T-helper 1 cell (primary cell): ENCODE measurements at places on chromosomes 3 and 15.

DNA sequence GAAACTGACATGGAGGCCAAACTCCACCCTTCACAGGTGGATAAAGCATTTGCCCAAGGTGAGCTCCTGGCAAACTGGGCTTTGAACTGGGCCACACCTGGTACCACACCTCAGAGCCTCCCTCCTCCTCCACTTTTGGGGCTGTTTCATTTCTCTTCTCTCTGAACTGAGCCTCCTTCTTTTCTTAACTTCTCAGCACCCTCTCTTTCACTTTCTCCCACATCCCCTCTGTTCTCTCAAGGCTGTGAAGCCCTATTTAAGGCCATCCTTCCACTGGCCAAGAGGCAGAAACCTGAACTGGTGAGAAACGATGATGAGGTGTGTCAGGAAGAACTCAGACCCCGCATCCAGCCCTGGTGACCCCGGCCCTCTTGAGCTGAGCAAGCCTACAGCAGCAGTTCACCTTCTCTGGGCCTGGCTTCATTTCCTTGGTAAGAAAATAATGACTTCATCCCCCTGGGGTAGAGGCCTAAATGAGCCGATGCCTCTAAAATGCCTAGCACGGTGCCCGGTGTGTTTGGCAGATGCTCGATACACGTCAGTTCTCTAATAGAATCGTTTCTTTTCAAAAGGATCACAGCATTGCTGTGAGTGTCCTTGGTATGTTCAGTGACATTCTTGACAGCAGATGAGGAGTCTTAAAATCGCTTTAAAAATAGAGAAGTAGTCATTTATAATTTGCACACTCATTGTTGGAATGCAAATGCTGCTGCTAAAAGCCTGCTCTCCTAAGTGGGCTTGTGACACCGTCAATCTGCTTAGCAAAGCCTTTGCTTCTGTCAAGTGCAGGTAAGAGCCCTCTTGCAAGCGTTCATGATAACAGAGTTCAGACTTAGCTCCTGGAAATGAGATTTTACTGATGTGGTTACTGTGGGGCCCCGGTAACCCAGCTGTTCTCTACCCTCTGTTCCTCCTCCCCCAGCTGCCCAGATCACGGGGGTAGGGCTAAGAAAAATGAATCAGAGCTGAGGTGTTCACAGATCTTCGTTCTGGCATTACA lies 97.7 kb upstream of the ATP2B2 start:
- DNase-seq: peak; percentile 45

- peak; percentile 53 for DNase-seq
These were observed 356.8 kb downstream of the FOXP1 start for GRCh38 chr3:71226565-71227269.

- DNase-seq: no peak
These were observed 195.0 kb upstream of the EPHA3 start for GRCh38 chr3:88912294-88912877.

DNA sequence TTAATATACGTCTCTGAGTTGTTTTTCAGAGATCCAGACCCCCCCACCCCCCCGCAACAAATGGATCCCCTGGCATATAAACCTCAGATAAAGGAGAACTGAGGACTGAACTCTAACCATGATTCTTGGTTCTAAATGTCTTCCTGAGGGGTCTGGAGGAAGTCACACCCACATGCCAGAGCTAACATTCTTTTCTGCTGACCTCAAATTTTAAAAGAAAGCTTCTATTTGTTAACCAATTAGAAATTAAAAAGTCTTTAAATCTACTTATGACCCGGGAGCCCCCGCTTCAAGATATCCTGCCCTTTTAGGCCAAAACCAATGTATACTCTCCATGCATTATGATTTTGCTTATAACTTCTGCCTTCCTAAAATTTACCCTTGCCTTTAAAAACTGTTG lies 188.3 kb downstream of the ECT2 start:
- DNase-seq: no peak

DNA sequence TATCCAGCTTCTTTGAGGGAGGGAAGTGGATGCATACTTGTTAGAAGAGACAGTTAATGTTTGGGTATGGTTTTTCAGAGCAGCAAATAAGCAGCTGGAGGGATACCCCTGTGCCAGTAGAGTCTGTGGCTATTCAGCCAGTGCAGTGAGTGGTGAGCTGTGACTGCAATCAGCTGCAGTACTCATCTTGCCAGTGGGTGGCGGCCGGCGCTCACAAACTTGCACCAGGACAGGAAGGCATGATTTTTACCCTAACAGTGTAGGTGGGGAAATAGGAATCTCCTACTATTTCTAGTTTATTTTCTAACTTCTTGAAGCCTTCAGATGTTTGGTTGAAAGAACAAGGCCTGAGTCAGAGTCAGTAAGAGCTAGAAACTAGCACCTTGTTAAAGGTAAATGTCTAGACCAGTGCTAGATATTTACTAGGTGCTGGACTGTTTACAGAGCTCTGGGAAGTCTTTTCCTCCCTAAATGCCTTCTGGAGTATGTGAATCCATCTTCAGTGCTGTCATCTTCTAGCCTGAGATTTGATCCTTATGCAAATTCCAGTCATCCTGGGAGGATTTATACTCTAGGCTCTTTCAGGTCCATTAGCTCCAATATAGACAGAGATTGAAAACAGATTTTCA lies 23.6 kb downstream of the TIMP4 start:
- DNase-seq: peak; percentile 40
